Activated B cell treated with CpG ODN at 0.5 μM for 24 hours (primary cell): ENCODE measurements at places on chromosomes 16 and 17. TPM values are rescaled to one million over a fixed set of nuclear protein-coding genes. Genes with fewer than 3 reads are reported as not detected.

Gene RFFL
- 31.5 and 34.1 TPM in 2 replicates for total RNA-seq

GRCh38 chr17:35089586-35090296 lies 26.2 kb upstream of the RFFL start:
- DNase-seq, result no peak
- H3K27me3 ChIP-seq, result no peaks in the 10 kb centered on the region

DNA sequence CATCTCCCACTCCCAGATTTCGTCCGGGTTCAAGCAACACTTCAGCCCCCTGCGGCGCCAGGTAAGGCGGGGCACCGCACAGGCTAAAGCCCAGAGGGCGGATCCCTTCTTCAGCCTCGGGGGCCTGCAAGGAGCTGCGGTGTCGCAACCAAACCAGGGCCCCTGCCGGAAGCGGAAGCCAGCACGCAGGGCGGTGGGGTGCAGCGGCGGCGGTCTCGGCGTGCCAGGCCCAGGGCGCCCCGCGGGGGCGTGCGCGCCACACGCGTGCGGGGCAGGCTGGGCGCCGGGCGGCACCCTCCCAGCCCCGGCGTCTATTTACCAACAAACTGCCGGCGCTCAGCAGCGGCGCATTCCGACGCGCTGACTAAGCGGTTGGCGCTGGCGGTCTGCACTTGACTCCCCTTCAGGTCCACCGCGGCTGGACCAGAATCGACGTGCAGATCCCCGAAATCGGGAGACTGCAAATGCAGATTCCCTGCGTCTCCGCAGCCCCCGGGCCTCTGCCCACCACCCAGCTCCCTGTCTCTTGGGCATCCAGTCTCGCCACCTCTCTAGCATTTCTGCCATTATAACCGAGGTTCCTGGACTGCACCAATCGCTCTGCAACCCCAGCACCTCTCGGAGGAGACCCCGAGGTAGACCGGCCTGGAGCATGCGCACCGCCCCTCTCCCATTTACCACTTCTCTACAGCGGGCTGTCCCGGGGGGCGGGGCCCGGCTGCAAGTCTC lies 421 bp upstream of the DLX4 start:
- peak overlapping the region; percentile 14 for H3K27ac ChIP-seq
- H3K36me3 ChIP-seq, result no peaks in the 10 kb centered on the region
- H3K27me3 ChIP-seq, result peaks cover 78% of the 10 kb centered on the region
- peak; percentile 54 for DNase-seq

DNA sequence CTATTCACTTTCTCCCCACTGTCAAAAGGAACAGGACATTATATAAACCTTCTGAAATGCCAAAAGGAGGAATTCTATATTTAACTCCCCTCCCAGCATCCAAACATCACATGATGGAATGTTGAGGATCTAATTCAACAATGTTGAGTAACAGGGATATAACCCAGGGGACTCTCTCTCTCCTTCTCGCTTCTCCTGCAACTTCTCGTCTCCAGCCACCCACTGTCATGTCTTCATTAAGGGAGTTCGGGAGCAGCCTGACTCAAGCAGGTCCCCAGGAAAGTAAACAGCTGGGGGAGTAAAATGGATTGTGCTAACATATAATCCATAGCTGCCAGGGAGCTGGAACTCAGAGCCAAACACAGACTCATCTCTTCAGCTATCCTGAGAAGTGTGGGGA lies 51.7 kb downstream of the GRIN2A start:
- H3K36me3 ChIP-seq, result no peaks in the 10 kb centered on the region
- H3K4me1 ChIP-seq, result no peaks in the 10 kb centered on the region
- peaks cover 20% of the 10 kb centered on the region for H3K27me3 ChIP-seq

- peak overlapping the region; percentile 85 for H3K4me3 ChIP-seq
- no peak for DNase-seq
- H3K27ac ChIP-seq, result no peak overlapping the region
- H3K27me3 ChIP-seq, result peaks cover 14% of the 10 kb centered on the region
- no peaks in the 10 kb centered on the region for H3K36me3 ChIP-seq
- peaks cover 12% of the 10 kb centered on the region for H3K4me1 ChIP-seq
Measured at GRCh38 chr17:49850772-49851386, 3.0 kb upstream of the TAC4 start.
